ENCODE measurements at places on chromosomes 12 and 14. TPM values are rescaled to one million over a fixed set of nuclear protein-coding genes. Genes with fewer than 3 reads are reported as not detected.

The HOXC13 gene
- total RNA-seq, result 1.7 TPM

The PIGH gene
- total RNA-seq, result 48.5 TPM

The TAS2R20 gene
- not detected for total RNA-seq

The PTPRO gene
- total RNA-seq, result 0.15 TPM

The CLEC12A gene
- not detected for total RNA-seq

The PRPH gene
- 7.1 TPM for total RNA-seq

GRCh38 chr12:77324416-77324762, 259.0 kb upstream of the E2F7 start:
- DNase-seq, result no peak

GRCh38 chr12:14911131-14911530, 25.5 kb upstream of the MGP start:
- DNase-seq, result no peak

GRCh38 chr12:108511633-108512540, 3.2 kb upstream of the FICD start:
- DNase-seq, result peak; percentile 57

- no peak for DNase-seq
Measured at GRCh38 chr14:69504775-69505174, 20.2 kb downstream of the PLEKHD1 start.

DNA sequence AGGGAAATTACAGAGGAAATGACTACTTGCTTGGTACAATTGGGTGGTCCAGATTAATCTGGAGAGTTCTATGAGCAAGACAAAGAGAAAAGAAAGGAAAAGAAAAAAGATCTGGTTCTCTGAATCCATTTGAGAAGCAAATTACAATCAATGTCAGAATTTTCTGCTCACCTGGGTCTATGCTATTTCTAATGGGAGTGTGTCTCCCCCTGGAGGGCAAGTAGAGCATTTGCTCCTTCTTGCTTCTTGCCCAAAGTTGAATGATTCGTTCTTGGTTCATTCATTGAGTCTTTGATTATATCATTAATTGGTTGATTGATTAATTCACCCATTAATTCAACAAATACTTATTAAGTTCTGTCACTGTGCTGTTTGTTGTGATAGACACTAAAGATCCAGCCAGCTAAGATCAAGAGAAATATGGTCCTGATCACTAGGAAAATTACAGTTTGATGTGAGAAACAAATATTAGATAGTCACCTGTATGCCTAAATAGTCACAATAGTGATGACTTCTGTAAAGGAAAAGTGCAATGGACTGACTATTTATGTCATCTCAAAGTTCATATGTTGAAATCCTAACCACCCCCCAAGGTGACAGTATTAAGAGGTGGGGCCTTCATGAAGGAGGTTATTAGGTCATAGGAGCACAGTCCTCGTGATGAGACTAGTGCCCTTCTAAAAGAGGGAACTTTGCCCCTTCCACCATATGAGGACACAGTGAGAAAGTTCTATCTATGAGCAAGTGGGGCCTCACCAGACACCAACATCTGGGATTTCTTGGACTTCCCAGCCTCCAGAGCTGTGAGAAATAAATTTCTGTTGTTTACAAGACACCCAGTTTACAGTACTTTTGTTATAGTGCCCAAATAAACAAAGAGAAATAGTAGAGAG, 8.0 kb upstream of the ASB8 start:
- no peak for DNase-seq

DNA sequence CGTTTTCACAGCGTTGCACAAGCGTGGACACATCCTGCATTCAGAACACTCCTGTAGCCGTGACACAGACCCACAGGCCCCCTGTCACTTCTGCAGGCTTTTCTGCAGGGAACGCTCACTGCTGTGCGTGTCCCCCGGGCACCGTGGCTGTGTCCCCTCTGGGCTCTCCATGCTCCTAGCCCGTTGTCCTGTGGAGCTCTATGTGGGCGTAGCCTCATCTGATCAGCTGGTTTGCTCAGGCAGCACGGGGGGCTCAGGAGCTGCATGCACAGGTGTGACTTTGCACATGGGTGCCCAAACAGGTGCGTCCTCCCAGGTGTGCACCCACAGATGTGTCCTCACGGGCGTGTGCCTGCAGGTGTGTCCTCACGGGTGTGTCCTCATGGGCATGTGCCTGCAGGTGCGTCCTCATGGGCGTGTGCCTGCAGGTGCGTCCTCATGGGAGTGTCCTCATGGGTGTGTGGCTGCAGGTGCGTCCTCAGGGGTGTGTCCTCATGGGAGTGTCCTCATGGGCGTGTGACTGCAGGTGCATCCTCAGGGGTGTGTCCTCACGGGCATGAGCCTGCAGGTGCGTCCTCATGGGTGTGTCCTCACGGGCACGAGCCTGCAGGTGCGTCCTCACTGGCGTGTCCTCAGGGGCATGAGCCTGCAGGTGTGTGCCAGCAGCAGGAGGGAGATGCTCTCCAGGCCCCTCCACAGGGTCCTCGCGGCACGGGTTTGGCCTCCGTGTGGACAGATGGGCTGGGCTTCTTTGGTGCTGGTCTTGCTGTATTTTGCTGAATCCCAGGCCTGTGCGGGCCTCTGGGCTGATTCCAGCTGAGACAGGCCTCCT, 17.5 kb downstream of the MTA1 start:
- no peak for DNase-seq

DNA sequence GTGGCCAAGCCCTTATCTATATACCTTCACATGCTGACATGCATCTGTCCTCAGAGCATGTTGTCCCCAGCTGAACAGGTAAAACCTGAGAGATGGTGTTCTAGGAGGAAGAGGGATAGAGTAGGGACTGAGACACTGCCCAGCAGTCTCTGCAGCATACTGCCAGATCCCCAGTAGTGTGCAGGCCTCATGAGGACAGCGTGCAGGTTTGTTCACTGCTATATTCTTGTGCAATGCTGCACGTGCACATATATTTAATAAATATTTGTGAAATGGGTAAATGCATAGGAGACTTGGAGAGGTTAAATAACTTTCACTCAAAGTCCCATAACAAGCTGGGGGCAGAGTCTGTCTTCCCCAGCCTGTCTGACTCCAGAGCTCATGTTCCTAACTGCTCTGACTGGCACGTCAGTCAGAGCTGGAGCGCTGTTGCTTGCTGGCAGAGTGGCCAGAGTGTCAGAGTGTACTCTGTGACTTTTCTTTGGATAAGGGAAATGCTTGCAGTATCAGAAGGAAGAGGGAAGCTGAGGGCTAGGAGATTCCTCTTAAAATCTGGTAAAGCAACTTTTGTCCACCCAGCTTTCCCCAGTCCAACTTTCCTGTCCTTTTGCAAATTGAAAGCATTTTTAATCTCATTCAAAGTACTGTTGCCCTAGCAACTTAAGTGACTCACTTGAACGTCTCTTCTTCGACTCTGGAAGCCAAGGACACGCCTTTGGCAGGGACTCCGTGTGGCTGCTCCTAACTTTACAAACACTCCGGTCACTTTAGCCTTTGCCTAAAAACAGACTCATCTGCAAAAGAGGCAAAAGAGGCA, 14.9 kb upstream of the POLR3B start:
- DNase-seq, result peak; percentile 83

DNA sequence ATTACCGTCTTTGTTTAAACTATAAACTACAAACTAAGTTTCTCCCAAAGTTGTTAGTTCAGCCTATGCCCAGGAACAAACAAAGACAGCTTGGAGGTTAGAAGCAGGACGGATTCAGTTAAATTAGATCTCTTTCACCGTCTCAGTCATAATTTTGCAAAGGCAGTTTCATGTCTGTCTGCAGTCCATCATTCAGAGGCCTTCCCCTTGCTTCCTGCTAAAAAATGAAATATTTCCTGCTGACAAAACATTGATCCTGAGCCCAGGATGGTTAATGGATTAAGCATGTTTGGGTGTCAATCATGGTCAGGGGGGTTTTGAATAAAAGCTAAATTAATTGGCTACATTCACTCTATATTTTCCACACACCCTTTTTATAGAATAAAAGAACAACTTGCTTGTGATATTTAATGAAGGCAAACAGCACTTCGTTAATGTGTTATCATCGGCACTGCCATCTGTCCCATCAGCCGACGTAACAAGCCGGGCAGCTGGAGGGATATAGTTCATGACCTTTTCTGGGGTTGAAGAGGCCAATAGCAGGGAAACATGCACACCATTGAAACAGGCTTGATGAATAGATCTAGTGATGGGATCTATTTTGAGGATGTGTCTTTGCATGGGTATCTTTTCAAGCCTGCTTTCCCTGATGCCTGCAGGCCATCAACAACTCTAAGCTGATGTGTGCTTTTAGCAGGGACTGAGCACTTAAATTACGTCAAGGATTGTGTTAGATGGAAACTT, 521.3 kb upstream of the TMEM132C start:
- no peak for DNase-seq

GRCh38 chr14:61034416-61035120, 53.5 kb downstream of the SLC38A6 start:
- DNase-seq, result no peak

DNA sequence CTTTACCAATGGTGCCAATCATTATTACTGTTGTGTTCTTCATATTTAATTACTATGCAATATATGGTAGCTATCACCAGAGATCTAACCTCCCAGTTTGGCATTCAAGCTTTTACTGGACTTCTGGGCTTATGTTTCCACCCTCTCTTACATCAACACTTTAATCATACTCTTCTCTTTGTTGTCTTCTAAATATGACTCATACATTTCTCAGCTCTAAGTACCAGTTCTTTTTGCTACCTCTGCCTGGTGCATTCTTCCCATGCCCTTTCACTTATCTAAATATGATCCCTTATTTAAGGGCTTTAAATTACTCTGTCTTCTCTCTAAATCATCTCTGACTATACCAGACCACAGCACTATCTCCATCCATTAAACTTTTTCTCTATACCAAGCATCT, 246.1 kb upstream of the CCDC196 start:
- no peak for DNase-seq

DNA sequence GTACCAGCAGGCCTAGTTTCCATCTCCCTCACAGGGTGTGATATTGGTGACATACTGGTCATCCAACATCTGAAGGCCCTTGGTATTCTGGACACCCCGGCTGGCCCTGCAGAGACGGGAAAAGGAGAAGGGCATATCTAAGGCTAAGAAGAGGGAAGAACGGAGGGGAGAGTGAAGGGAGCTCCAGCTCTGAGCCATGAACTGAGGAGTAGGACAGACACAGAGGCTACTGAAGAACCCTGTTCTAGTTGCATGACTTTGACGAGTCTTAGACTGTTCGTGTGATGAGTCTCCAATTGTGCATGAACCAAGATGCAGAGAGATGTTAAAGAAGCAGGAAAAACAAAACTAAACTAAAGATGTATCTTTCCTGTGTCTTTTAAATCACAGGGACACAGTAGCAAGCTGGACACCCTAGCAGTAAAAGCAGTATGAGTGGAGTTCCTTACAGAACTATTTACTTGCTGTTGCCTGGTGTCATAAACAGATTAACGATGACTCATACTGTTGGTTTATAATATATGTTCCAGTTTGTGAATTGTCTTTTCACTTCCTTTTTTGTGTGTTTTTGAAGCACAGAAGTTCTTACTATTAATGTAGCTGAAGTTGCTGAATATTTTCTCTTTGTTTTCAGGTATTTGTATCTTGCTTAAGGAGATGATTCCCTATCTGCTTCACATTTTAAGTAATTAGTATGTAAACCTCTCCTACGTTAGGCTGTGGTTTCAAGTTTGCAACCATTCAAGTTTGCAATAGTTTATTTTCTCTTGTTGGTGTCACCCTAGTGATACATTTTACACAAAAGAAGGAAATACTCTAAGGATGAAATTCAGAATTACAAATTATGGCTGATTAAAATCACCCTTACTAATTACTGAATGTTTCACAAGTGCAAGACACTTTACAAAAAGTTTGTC, 15.7 kb downstream of the FAR2 start:
- peak; percentile 15 for DNase-seq

DNA sequence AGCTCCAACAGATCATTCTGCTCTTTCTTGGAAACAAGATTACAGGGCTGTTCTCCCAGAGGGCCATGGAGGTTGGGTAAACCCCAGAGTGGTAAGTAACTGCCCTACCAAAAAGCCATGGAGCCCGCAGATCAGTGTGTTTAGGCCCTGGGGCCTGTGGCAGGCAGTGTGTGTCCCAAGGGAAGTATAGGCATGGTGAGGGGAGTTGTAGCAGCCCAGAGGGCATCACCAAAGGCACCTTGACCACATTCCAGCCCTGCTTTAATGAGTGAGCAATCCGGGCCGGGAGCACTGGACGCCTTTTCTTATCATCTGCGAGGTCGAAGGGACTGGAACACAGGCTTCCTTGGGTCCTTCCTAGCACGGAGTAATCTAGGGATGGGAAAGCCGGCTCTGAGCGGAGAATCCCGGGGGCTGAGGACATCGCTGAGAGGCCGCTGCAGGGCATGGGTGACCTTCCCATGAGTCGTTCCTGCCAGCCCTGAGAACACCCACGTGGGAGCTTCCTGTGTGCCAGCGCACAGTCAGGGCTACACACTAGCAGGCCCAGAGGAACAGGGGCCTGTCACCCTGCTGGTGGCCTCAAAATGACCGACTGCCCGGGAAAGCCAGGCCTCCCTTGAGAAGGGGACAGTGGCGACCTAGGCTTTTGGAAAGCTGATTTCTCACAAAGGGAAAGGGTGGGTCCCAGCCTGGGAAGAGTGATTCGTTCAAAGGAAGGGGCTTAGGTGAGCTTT, 91.3 kb downstream of the NINJ2 start:
- peak; percentile 78 for DNase-seq

GRCh38 chr12:12887471-12887870, 3.9 kb upstream of the GPRC5A start:
- no peak for DNase-seq

DNA sequence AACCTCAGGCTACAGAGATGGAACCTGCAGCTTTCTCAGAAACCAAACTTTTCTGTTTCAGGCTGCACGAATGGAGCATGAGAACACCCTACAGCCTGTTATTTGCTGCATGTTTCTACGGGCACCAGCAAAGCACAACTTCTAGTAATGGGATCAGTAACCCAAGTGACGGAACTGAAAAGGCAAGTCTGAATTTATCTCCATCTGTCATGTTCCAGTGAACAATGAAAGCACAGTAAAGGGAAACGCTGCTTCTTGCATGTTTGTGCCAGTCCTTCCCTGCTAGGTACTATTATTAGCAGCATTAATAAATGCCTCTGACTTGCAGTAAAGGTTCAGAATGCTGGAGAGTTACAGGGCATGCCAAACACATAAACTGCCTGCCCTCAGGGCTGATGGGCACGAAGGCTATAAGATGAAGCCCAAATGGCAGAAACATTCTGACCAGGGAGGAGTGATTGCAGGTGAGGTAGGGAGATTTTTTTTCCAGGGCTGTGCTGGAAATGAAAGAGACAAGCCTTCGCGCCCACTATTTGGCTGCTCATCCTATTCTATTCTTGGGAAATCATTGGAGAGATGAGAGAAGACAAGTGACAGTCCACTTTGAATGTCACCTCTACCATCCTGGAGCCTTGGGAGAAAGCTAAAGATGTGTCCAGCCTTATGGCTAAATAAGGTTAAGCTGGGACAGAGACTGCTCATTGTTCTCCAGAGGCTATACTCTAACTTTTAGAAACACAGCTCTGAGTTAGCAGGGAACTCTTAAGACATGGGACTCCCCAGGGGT, 100.4 kb upstream of the PLXNC1 start:
- no peak for DNase-seq

DNA sequence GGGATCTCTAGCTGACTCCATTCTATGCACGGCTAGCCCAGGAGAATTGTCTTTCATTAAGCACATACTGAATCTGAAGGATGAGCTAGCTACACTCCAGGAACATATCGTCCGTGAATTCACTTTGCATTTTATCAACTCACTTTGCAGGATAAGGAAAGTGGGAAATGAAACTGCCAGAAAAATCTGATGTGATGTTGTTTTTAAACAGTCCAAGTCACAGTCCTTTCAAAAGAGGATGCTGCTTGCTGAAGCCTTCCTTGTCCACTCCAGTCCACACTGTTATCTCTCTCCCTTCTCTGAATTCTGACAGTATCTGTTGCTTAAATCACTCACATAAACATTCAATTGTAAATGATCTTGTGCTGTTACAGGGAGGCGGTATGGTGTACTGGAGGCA, 12.7 kb upstream of the TMCC3 start:
- no peak for DNase-seq

All from MG63 (cell line).